ENCODE measurements at places on chromosomes 7 and 10.
A peak's percentile ranks its signal among the peaks of the same experiment; 100 is the strongest.

- DNase-seq: no peak
Measured at GRCh38 chr10:88342733-88343310, 240.3 kb downstream of the RNLS start.

- DNase-seq: no peak
Measured at GRCh38 chr7:121494516-121494915, 98.4 kb upstream of the FAM3C start.

DNA sequence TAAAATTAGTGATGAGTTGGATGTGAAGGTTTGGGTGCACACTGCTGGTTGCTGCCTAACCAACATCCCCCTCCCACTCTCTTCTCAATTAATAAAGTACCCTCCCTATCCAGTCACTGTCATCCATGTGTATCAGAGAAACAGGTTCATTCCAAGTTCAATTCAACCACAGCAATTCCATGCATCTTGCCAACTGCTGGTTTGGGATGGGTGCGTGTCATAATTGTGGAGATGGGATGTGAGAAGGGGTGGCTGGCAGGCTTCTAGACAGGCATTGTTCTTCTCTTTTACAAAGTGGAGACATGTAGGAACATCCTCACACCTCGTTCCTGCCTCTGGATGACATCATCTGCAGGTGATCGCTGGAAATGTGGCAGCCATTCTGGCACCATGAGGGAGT is 7.5 kb upstream of the CNPY1 start:
- no peak for DNase-seq

- DNase-seq: no peak
Measured at GRCh38 chr10:81479316-81479715, 395.7 kb upstream of the NRG3 start.

DNA sequence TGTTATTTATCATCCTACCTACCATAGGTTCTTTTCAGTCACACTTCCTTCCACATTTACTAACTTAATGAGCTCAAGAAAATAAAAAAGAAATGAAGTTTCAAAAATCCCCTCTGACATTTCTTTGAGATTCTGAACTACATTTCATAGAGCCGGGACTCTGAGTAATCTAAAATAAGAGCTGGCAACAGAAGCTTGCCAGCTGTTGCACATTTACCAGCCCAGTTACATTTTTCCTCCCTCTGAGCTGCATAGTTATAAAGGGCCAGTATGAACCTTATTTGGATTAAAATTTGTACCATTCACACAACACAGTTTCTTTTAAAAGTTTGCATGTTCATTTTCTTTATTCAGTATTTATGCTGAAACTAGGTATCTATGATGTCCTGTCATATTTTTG is 119.5 kb upstream of the CAV2 start:
- DNase-seq: peak; percentile 24

DNA sequence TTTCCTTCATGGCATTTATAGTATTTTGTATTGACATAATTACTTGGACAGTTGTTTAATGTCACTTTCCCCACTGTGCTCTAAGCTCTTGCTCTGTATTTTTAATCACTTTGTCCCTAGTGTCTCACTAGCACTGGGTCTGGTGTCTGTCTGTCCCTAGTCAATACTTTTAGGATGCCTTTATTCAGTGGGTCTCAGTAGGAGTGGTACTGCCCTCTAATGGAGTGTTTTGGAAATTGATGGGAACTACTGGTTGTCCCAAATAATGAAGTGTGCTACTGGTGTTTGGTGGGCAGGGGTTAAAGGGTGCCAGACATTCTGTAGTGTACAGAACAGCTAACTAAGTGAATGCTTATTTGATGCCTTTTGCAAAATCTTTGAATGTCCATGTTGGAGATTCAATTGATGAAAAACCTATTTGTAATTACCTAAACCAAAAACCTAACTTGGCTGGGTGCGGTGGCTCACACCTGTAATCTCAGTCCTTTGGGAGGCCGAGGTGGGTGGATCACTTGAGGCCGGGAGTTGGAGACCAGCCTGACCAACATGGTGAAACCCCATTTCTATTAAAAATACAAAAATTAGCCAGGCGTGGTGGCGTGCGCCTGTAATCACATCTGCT is 33.3 kb downstream of the CDK14 start:
- DNase-seq: no peak

All from AG09309 (cell line).